Heart right ventricle (tissue), 16 donors: ENCODE measurements at places on chromosomes 12 and 14.

DNA sequence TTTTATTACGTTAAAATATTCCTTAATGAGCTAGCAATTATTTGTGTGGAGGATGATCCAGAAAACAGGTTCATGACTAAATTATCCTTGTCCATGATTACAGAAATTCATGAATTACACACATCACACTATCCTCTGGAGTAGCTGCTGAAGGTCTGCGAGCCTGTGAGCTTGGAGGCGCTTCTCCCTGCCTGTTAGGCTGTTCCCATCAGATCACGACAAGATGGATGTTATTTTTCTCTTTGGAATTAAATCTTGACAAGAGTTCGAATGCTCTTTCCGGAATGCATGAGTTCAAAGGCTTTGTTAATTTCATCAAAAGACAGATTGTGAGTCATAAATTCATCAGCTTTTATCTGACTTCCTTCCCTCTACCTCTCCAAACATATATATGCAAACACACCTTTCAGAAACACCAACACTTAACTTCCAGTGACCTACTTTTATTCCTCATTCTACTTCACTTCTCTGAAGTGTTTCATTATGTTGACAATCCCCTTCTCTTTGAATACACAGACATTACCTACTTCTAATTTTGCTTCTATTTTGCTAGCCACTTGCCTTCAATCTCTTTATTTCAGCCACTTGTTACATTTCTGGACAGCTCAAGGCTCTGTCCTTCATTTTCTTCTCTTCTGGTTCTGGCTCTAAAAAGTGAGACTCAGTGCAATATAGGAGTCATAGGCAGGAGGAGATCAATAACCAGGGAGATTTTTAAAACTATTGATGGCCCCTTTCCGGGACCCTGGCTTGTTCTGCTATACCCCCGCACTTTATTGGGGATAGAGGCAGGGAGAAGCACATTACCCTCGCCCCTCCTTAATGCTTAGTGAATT is 274.6 kb downstream of the BTG1 start:
- H3K27me3 ChIP-seq, result no peaks in the 10 kb centered on the region
- no peak overlapping the region for H3K4me3 ChIP-seq
- H3K27ac ChIP-seq, result peak overlapping the region; percentile 74
- no peaks in the 10 kb centered on the region for H3K4me1 ChIP-seq

GRCh38 chr12:92132288-92132687 is 13.4 kb downstream of the BTG1 start:
- peak overlapping the region; percentile 99 for H3K27ac ChIP-seq
- H3K27me3 ChIP-seq, result no peaks in the 10 kb centered on the region
- no peaks in the 10 kb centered on the region for H3K36me3 ChIP-seq
- H3K4me3 ChIP-seq, result no peak overlapping the region
- H3K4me1 ChIP-seq, result peaks cover 67% of the 10 kb centered on the region

DNA sequence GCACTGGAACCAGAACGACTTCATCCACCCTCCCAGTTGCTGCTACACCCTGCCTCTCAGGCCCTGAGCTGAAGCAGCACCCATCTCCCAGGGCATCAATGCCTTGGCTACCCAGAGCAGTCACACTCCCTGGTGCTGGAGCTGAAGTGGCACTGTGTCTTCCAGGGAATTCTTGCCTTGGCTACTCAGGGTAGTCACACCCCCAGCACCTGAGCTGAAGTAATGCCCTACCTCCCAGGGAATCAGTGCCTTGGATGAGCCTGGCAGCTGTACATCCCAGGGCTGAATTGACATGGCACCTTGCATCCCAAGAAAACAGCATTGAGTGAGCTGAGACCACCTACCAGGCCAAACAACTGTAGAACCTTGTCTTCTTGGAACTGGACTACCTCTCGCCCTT is 41.2 kb upstream of the TSPAN11 start:
- DNase-seq, result no peak
- H3K36me3 ChIP-seq, result no peaks in the 10 kb centered on the region
- no peak overlapping the region for H3K4me3 ChIP-seq
- no peaks in the 10 kb centered on the region for H3K27me3 ChIP-seq
- H3K4me1 ChIP-seq, result no peaks in the 10 kb centered on the region
- no peak overlapping the region for H3K27ac ChIP-seq

GRCh38 chr12:18601962-18602361 is 135.8 kb downstream of the PLCZ1 start:
- no peaks in the 10 kb centered on the region for H3K27me3 ChIP-seq
- no peak overlapping the region for H3K4me3 ChIP-seq
- no peaks in the 10 kb centered on the region for H3K4me1 ChIP-seq
- DNase-seq, result no peak
- H3K27ac ChIP-seq, result no peak overlapping the region

- H3K36me3 ChIP-seq, result no peaks in the 10 kb centered on the region
- H3K4me3 ChIP-seq, result no peak overlapping the region
- peaks cover 14% of the 10 kb centered on the region for H3K4me1 ChIP-seq
Observed at GRCh38 chr14:85239791-85240190, 290.2 kb upstream of the FLRT2 start.

DNA sequence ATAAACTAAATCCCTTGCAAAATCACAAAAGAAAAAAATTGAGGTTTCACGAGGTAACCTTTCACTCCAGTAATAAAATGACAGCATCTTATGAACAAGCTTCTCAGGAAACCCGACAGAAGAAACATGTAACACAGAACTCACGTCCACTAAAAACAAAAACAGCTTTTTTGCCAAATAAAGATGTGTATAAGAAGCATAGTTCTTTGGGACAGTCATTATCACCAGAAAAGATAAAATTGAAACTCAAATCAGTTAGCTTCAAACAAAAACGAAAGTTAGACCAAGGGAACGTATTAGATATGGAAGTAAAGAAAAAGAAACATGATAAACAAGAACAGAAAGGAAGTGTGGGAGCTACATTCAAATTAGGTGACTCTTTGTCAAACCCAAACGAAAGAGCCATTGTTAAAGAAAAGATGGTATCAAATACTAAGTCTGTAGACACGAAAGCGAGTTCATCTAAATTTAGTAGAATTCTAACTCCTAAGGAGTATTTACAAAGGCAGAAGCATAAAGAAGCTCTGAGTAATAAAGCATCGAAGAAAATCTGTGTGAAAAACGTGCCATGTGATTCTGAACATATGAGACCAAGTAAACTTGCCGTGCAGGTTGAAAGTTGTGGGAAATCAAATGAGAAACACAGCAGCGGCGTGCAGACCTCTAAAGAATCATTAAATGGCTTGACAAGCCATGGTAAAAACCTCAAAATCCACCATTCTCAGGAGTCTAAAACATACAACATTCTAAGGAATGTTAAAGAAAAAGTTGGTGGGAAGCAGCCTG is 25.8 kb downstream of the RESF1 start:
- no peak overlapping the region for H3K4me3 ChIP-seq
- H3K27ac ChIP-seq, result no peak overlapping the region
- DNase-seq, result no peak

GRCh38 chr12:118052324-118053070 is 8.5 kb downstream of the WSB2 start:
- peak overlapping the region; percentile 76 for H3K27ac ChIP-seq
- H3K4me3 ChIP-seq, result no peak overlapping the region
- H3K36me3 ChIP-seq, result peaks cover 46% of the 10 kb centered on the region

DNA sequence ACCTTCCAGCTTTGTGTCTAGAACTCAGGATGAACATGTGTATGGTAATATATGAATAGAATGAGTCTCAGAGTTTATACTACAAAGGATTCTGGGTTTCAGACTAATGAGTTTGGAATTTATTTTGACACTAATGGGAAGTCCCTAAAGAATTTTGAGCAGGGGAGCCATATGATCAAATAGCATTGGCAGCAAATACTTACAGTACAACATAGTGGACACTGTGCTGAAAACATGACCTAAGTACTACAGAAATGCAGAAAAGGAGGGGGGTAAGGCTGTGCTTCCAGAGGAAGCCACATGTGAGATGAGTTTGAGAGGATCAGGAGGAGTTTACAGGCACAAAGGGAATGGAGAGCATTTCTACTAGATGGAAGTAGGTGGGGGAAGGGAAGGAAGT is 225.8 kb downstream of the C12orf42 start:
- no peaks in the 10 kb centered on the region for H3K27me3 ChIP-seq
- no peaks in the 10 kb centered on the region for H3K36me3 ChIP-seq
- H3K4me3 ChIP-seq, result no peak overlapping the region
- H3K27ac ChIP-seq, result no peak overlapping the region
- no peak for DNase-seq
- no peaks in the 10 kb centered on the region for H3K4me1 ChIP-seq
